ENCODE measurements at places on chromosomes 4 and X.

DNA sequence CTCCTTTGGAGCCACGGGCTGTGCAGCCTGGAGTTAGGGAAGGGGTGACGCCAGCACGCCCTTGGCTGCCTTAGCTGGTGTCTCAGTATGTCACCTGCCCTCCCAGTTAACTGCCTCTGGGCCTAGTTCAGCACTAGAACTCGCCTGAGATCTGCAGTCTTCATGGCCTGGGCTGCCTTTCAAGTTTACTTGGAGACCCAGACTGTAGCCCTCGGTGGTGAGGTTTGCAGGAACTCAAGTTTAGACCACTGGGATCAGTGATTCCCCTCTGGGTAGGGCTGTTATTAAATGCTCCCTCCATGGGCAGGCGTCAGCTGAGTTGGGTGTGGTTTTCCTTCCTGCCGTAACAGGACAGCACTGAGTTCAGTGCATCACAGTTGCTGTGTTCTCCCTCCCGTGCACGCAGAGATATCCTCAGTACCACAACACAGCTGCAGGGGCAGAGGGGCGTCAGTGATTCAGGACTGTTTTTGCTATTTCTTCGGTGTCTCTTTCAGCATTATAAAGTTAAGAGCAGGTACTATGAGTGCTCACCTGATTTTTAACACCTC, 30.5 kb downstream of the PLAC8 start:
- DNase-seq = no peak

DNA sequence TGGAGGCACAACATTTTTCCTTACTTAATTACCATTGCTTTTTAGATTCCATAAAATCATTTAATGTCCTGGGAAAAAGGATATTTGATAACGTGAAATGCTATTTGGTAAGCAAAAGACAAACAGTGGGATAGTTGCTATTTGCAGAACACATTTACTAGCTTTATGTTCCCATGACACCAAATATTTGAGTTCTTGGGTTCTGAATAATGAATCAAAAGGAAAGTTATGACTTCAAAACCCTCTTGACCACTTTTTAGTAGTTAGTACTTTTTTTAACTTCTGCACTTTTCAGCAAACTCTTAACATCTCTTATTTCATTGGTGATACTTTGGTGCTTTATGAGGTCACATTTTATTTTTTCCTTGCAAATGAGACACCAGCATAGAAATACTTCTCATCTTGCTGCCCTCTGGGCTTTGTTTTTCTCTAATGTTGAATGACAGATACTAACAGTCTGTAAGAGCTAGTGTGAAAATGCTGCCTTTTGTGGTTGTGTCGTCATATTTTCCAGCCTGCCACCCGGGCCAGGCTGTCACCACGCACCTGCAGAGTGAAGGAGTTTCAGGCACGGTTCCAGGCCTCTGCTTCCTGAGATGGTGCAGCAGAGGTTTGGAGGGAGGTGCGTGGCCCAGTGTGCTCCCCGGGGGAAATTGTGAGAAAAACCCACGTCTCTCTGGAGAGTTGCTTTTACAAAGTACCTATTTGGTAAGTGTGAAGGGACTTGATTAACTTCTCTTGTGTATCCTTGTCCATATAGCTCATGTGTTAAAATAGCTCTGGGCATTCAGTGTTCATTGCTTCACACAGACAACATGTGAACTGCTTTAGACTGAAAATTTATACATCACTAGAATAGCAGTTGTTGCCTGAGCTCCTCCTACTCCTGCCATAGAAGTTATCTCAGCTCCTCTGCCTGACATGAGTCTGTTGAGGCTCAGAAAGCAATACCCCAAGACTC, 34.7 kb downstream of the MSL3 start:
- peak; percentile 23 for DNase-seq

DNA sequence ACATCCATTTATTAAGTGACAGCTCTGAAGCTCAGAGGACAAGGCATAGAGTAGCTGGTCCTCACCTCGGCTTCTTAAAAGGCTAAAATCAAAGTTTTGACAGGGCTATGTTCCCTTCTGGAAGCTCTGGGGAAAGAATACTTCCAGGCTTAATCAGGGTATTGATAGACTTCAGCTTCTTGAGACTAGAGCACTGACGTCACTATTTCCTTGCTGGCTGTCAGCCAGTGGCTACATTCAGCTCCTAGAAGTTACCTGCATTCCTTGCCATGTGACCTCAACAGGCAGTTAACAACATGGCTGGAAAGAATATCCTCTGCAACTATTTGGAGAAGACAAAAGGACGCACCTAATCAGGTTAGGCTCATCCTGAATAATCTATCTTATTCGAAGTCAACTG, 1144.8 kb downstream of the ADGRL3 start:
- DNase-seq = no peak

DNA sequence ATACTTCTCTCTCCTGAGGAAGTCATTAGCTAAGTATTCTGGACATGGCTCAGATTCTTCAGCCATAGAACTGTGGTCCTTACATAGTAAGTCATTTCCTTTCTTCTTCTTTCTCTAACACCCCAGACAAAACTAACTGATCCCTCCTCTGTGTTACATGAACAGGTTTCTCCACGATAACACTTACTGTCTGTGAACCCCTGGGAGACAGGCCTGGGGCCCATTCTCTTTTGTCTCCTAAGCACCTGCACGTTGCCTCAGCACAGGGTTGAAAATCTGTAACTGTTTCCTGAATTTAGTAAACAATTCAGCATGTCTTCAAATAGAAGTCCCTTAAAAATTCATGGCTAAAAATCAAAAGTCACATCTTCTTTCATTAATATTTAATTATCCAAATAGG, 24.7 kb downstream of the APBB2 start:
- no peak for DNase-seq

DNA sequence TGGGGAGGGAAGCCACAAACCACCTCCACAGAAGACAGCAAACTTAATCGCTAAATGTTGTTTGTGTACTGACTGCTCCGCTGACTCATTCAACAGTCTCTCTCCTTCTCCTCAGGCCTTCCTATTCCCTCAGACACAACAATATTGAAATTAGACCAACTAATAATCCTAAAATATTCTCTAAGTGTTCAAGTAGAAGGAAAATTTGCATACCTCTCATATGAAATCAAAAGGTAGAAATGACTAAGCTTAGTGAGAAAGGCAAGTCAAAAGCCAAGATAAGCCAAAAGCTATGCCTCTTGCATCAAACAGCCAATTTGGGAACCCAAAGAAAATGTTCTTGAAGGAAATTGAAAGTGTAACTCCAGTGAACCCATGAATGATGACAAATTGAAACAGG, 75.7 kb upstream of the ARHGAP24 start:
- no peak for DNase-seq

DNA sequence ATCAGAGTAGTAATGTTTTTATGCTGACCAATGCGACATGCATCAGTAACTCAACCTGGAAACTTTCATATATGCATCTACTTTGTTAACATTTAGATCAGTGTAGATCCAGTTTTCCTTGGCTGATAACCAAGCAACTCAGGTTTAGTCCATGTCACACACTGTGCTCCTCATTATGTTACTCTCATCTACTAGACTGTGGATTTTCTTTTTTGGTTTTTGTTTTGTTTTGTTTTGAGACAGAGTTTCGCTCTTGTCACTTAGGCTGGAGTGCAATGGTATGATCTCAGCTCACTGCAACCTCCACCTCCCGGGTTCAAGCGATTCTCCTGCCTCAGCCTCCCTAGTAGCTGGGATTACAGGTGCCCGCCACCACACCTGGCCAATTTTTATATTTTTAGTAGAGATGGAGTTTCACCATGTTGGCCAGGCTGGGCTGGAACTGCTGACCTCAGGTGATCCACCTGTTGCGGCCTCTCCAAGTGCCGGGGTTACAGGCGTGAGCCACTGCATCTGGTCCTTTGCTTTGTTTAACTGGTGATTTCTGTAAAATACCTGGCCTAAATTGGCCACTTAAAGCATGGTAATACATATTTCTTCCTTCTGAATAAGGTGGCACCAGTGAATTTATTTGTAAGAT, 48.6 kb downstream of the SMARCAD1 start:
- no peak for DNase-seq

- DNase-seq = no peak
These were observed 18.1 kb downstream of the NELFA start for GRCh38 chr4:1990676-1991075.

DNA sequence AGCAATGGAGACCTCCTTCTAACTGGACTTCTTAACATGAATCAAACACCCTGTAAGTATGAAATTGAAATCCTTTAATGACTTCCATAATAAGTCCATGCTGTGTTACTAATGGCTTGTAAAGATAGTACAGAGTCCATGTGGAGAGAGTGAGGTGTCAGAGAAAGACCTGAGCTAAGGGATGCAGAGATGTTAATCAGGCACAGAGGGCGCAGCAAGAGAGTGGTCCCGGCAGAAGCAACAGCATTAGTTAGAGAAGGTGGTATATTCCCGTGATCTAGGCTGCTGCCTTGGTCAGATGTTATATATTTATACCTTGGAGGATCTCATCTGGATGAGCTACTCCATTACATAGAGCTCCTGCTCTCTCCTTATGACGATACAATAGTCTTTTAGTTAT, 295.3 kb downstream of the LDB2 start:
- no peak for DNase-seq

GRCh38 chr4:107423677-107424405, 296.2 kb downstream of the PAPSS1 start:
- no peak for DNase-seq

DNA sequence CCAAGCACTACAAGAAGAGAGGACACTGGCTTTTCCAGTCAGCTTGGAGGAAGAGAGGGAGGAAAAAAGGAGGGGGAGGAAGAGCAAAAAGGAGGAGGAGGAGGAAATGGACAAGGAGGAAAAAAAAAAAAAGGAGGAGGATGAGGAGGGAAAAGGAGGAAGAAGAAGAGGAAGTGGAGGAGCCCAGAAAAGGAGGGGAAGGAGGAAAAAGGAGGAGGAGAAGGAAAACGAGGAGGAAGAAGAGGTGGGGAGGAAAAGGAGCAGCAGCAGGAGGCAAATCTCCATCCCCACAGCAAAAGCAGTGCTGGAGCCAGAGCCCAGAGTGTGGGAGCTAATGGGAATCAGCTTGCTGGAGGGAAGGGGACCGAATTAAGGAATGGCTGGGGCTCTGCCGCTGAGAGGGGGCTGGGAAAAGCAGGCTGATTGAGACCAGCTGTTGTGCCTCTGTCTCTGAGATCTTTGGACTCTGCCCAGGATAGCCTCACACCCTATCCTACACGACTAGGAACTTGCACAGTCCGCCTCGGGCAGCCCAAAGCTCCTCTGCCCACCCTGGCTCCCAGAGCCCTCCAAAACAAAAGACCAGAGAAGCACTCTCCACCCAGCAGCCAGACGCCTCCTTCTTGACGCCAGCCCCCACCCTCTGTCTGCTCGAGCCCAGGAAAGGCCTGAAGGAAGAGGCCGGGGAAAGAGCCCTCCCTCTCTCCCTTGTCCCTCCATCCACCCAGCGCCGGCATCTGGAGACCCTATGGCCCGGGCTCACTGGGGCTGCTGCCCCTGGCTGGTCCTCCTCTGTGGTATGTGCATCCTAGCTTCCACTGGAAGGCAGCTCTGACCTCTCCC, at the start of gene XPNPEP2:
XPNPEP2 (plus strand) TSS at position 514 of the 843 bp plus-strand sequence; CDS start at position 749, 235 bp downstream.
- no peak for DNase-seq

- DNase-seq = no peak
These were observed 657.0 kb downstream of the DACH2 start for GRCh38 chrX:86805241-86805640.

DNA sequence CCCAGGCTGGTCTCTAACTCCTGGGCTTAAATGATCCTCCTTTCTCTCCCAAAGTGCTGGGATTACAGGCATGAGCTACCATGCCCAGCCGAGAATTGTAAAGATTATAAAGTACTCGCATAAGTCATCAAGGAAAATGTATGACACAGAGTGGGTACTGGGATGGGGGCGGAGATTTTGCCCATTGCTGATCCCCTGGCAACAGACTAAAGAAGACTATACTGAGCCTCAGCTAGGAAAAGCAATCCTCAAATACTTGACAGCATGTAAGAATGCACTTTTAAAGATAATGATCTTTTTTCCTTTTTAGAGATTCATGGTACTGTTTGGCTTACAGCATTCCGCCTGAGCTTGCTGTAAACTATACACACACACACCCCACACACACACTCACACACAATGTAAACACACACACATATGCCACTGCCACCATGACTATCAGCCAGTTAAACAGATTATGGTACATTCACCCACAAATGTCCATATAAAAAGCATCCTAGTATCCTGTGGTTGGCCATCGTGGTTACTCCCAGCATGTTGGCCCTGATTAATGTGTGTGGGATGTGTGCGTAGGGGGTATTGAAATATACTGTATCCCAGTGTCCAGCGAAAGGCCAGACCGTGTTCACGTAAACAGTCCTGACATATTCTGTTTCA, 113.0 kb downstream of the AMELX start:
- DNase-seq = no peak

GRCh38 chr4:139265654-139266053, 14.4 kb downstream of the MGARP start:
- DNase-seq = no peak

DNA sequence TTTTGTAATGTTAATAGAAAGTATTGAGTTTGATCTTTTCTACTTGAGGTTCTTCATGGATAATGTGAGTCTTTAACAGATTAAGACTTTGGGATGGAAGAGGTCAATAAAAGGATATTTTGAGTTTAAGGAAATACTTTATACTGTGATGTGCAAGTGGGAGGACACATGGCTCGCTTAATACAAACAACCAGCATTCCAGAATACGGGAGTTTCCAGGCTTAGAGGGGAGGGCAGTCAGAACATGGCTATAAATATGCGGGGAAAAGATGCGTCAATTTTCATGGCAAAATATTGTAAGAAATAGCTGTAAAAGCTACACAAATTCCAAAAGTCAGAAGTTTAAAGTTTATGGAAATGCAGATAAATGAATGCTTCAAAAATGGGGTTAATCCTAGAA, 192.3 kb downstream of the AASDH start:
- no peak for DNase-seq

DNA sequence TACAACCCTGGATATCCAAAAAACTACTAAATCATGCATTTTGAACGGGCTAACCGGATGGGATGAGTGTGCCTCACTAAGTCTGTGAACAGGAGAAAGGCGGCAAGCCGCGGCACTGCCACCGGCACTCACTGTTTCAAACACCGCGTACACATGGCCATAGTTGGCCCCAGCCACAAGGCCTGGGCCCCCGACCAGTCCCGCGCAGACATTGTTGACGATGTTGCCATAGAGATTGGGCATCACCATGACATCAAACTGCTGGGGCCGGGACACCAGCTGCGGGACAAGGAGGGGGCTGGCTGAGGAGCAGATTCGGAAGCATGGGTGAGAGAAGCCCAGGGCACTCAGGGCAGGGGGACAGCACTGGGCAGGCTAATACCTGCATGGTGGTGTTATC, 5.8 kb downstream of the SRPK3 start:
- DNase-seq = no peak

DNA sequence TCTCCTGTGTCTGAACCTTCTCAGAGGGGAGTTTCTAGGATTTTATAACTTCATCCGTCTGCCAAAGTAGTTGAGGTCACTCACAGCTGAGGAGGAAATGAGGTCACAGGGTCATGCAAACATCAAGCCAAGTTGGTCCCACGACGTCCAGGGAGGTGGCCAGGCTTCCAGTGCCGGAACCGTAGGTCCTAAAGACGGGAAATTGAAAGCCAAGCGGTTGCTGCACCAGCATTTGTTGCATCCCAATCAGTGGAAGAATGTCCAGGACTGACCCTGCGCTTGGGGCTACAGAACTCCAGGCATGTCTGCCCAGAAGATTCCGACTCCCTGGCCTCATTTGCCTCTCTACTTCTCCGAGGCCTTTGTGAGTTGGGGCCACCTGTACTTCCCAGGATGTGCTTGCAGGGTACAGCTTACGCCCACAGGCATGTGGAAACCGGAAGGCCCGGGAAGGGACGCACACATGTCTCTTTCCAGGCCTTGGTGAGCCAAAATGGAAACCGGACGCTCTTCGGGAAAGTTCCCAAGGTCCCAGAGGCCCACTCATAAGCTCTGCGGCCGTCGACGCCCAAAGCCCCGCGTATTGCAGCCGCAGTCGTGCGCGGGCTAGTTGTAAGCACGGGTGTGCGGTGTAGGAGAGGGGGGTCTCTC, 9.3 kb downstream of the PRDM8 start:
- no peak for DNase-seq

Measured in activated CD8-positive, alpha-beta memory T cell treated with anti-CD3 and anti-CD28 coated beads for 1 hour (primary cell).